ENCODE measurements at places on chromosomes 13 and 19. TPM values are rescaled to one million over a fixed set of nuclear protein-coding genes. Genes with fewer than 3 reads are reported as not detected.

GRCh38 chr19:49920624-49921363 is 8.2 kb upstream of the ATF5 start:
- H3K27ac ChIP-seq = no peak overlapping the region
- no peaks in the 10 kb centered on the region for H3K27me3 ChIP-seq
- H3K4me3 ChIP-seq = no peak overlapping the region
- peaks cover 47% of the 10 kb centered on the region for H3K36me3 ChIP-seq
- DNase-seq = no peak

GRCh38 chr13:33514362-33514761 is 228.8 kb upstream of the STARD13 start:
- H3K27ac ChIP-seq = no peak overlapping the region
- H3K4me3 ChIP-seq = no peak overlapping the region
- H3K4me1 ChIP-seq = no peaks in the 10 kb centered on the region
- H3K27me3 ChIP-seq = peaks cover 4% of the 10 kb centered on the region

GRCh38 chr13:99626461-99627082 is 125.3 kb downstream of the TM9SF2 start:
- H3K27ac ChIP-seq = no peak overlapping the region
- peaks cover 14% of the 10 kb centered on the region for H3K4me1 ChIP-seq
- DNase-seq = no peak
- H3K4me3 ChIP-seq = no peak overlapping the region

GRCh38 chr13:113566227-113566561 is 18.4 kb upstream of the TFDP1 start:
- peaks cover 1% of the 10 kb centered on the region for H3K4me1 ChIP-seq
- H3K27me3 ChIP-seq = peaks cover 41% of the 10 kb centered on the region
- DNase-seq = peak; percentile 5
- no peak overlapping the region for H3K27ac ChIP-seq

DNA sequence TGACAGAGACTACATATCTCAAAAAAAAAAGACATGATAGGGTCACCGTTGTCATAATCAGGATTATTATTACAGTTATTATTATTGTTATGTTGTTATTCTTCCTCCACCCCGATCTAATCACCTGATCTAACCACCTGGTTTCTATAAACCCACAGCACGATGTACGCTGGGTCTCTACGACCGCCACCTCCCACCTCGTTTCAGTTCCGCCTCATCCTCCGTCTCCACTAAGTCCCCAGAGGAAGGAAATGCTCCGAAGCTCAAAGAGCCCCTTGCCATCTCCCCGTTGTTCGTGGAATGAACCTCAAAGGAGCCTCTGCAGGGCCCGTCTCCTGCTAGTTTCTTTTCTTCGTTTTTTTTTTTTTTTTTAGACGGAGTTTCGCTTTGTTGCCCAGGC is 15.9 kb upstream of the MEIS3 start:
- peaks cover 57% of the 10 kb centered on the region for H3K4me1 ChIP-seq
- H3K4me3 ChIP-seq = peak overlapping the region; percentile 57
- peaks cover 41% of the 10 kb centered on the region for H3K27me3 ChIP-seq
- H3K27ac ChIP-seq = peak overlapping the region; percentile 81
- DNase-seq = peak; percentile 75
- H3K36me3 ChIP-seq = no peaks in the 10 kb centered on the region

DNA sequence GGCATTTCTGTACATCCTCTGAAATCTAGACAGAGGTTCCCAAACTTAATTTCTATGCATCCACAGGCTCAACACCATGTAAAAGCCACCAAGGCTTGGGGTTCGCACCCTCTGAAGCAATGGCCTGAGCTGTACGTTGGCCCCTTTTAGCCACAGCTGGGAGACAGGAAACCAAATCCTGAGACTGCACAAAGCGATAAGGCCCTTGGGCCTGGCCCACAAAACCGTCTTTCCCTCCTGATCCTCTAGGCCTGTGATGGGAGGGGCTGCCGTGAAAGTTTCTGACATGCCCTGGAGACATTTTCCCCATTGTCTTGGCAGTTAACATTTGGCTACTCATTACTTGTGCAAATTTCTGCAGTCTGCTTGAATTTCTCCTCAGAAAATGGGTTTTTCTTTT is 766.4 kb downstream of the GPC5 start:
- H3K4me1 ChIP-seq = no peaks in the 10 kb centered on the region
- no peaks in the 10 kb centered on the region for H3K36me3 ChIP-seq
- no peak overlapping the region for H3K27ac ChIP-seq

DNA sequence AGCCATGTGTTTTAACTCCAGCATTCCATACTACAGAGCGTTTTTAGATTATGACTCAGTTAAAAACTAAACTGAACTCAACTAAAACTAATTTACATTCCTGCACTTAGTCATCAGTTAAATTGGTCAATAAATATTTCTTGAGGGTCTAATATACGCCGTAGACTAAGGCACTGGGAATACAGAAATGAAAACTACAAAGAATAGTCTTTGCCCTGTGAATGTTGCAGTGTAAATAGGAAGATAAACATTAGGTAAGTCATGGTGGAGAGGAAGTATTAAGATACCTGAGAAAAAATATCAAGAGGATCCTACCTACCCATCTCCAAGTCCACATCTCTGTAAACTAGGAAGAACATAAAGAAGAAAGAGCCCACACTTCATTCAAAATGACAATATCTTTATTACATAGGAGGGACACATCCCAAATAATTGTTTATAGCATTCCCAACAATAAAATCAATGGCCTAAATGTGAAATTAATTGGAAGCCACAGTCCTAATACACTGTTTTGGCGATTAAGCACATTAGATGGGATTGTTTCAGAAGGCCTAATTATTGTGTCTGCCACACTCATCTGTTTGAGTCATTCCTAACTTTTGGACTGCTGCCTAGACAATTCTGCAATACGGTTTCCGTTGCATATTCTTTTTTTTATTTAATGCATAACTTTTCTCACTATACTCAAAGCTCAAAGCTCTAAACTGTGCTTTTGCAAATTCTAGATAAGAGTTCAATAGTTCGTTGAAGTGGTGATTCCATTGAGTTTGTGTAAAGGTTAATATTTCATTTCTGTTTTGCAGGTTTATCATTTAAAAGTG is 52.9 kb downstream of the MBNL2 start:
- DNase-seq = no peak
- H3K36me3 ChIP-seq = peaks cover 21% of the 10 kb centered on the region
- H3K27ac ChIP-seq = no peak overlapping the region
- no peaks in the 10 kb centered on the region for H3K27me3 ChIP-seq
- H3K4me3 ChIP-seq = no peak overlapping the region

DNA sequence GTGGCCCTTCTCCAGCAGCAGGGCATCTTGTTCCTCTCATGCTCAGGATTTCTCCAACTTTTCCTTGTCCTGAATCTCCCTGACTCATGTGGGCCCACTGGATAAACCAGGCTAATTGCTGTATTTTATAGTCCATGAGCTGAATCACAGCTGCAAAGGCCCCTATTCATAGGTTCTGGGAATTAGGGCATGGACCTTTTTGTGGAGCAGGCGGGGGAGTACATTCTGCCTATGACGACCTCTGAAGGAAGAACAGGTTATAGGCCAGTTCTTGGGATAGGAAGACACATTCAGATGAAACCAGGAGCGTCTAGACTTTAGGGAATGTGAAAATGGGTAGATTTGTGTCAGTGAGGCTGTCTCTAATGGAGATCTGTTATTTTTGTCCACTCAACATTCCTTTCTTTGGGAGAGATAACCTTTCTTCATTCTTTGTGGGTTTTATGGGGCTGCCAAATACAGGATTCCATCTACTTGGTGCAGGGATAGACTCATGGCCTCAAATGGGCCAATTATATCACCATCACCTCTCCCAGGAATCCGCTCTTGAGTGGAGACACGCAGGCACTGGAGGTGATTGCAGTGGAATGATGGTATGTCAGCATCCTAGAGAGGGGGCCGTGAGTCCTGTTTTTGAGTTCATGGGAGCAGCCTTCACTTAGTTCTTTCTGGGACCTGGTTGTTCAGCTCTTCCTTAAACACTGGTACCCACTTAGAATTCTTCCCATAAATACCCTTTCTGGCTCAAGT is 45.1 kb upstream of the CNMD start:
- H3K4me3 ChIP-seq = no peak overlapping the region
- H3K4me1 ChIP-seq = no peaks in the 10 kb centered on the region
- no peak for DNase-seq
- H3K27ac ChIP-seq = no peak overlapping the region

DNA sequence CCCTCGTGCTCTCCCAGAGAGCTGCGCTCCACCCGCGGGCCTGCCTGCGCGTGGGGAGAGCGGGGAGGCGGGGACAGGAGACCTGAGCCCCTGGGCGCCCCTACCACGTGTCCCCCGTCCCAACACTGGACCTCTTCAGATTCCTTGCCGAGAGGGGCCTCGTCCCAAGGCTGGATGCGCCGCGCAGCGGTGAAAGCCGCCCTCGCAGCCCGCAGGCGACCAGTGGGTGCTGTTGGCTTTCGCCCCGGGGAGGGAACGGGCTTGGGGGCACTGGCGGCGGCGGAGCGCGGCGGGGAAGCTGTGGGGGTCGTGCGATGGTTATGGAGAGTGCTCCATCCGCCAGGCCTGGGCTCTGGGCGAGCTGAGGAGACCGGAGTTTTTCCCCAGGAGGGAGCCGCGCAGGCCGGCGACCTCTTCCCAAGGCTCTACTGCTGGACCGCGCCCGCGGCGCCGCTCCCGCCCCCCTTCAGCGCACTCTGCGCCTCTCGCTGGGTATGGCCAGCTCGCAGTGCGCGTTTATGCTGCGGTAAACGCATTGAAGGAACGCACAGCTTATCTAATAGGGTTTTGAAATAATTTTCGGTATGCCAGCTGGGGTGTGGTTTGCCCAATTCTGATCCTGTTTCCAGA is 17.2 kb upstream of the RNF17 start:
- H3K27ac ChIP-seq = no peak overlapping the region
- peaks cover 79% of the 10 kb centered on the region for H3K27me3 ChIP-seq
- H3K36me3 ChIP-seq = no peaks in the 10 kb centered on the region
- H3K4me3 ChIP-seq = peak overlapping the region; percentile 71

DNA sequence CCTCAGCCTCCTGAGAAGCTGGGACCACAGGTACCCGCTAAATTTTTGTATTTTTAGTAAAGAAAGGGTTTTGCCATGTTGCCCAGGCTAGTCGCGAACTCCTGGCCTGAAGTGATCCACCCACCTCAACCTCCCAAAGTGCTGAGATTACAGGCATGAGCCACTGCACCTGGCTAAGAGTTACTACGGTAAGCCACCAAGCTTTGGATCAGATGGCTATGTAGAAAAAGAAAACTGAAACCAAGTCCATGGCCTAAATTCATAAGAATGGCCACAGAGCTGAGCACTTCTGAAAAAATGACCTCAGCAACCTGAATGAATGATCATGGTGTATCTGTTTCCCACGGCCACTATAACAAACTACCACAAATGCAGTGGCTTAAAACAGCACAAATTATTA is 9.4 kb downstream of the OPA3 start:
- no peak overlapping the region for H3K27ac ChIP-seq
- H3K36me3 ChIP-seq = no peaks in the 10 kb centered on the region
- no peak overlapping the region for H3K4me3 ChIP-seq

- peaks cover 2% of the 10 kb centered on the region for H3K4me1 ChIP-seq
- no peak overlapping the region for H3K27ac ChIP-seq
- no peaks in the 10 kb centered on the region for H3K36me3 ChIP-seq
Observed at GRCh38 chr19:32318884-32319520, 26.4 kb upstream of the ZNF507 start.

DNA sequence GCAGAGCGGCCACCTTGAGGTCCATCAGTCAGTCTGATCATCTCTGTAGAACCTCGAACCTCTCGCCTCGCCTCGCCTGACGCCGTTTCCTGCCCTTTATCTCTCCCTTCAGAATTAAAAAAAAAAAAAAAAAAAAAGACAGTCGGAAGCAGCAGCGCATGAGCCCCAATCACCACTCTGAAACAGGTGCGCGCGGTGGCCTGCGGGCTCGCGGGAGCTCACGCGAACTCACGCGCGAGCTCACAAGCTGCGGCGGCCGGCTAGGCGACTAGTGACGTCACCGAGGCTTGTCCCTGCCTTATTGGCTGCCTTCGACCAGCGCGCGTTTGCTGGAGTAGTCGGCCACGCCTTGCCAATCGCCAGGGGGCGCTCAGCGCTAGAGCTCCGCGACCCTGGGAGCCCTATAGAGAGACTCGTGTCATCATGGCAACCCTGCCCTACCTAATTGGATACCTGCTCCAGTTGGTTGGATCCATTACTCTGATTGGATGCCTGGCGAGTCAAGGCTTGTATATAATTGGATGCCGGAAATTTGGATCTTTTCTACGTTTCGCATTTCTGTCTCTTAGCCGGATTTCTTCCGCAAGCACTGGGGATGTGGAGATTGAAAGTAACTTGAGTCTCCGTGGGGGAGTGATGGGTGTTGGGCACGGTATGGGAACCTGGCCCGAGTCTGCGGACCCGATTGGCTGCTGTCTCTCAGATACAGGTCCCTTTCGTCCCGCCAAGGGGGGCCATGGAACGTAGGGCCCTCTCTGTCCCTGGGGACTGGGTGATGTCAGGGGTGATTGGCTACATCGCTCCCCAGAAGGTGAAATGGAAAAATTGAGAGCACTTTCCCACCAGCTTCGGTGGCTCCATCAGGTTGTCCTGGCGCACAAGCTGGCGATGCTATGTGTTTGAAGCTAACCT is 31.6 kb downstream of the SYT3 start:
- no peak overlapping the region for H3K27ac ChIP-seq
- H3K36me3 ChIP-seq = no peaks in the 10 kb centered on the region
- peak; percentile 88 for DNase-seq
- H3K4me1 ChIP-seq = peaks cover 7% of the 10 kb centered on the region
- peaks cover 11% of the 10 kb centered on the region for H3K27me3 ChIP-seq

- DNase-seq = no peak
- no peak overlapping the region for H3K4me3 ChIP-seq
- H3K27me3 ChIP-seq = no peaks in the 10 kb centered on the region
- no peaks in the 10 kb centered on the region for H3K4me1 ChIP-seq
Observed at GRCh38 chr13:63085851-63086250, 1670.2 kb upstream of the PCDH20 start.

- H3K27me3 ChIP-seq = no peaks in the 10 kb centered on the region
- no peaks in the 10 kb centered on the region for H3K36me3 ChIP-seq
- no peak overlapping the region for H3K4me3 ChIP-seq
- no peaks in the 10 kb centered on the region for H3K4me1 ChIP-seq
- H3K27ac ChIP-seq = no peak overlapping the region
- DNase-seq = no peak
Observed at GRCh38 chr13:47233734-47234133, 336.9 kb upstream of the HTR2A start.

DNA sequence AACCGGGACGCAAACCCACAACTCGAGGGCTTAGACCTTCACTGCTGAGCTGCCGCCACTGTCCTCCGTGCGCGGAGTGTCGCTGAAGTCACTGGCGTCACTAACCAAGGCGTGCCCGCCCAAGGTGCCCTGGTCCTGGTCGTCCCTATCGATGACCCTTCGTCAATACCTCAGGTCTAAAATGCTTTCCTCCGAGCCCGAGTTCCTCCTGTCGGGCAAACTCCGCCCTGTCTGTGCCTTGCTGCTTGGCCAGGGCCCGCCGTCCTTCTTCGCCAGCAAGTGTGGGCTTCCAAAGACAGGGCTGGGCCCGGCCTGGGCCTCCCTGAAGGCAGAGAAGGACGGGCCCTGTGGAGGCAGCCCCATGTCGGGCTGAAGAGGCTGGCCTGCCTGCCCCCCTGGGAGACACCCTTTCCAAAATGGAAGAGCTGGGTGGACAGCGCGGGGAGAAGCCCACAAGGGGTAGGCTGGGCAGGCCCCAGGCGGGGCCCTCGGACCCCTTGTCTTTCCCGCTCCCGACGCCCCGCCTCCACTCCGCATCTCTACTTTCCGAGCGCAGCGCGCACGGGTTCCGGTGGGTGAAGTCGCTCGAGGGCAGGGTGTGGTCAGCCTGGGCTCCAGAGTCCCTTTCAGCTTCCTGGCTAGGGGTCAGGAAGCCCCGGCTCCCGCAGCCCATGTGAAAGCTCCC is 13.4 kb downstream of the RB1 start:
- H3K36me3 ChIP-seq = peaks cover 84% of the 10 kb centered on the region
- peaks cover 23% of the 10 kb centered on the region for H3K4me1 ChIP-seq
- H3K4me3 ChIP-seq = no peak overlapping the region
- no peaks in the 10 kb centered on the region for H3K27me3 ChIP-seq
- no peak overlapping the region for H3K27ac ChIP-seq

C13orf42 gene
- not detected for total RNA-seq

MADCAM1 gene
- 0.16 TPM for total RNA-seq

ZNF726 gene
- total RNA-seq = 18.1 TPM

UGGT2 gene
- 0.35 TPM for total RNA-seq
